Pancreas (tissue), 10 donors: ENCODE measurements at places on chromosomes 1 and 21. TPM values are rescaled to one million over a fixed set of nuclear protein-coding genes. Genes with fewer than 3 reads are reported as not detected.

DNA sequence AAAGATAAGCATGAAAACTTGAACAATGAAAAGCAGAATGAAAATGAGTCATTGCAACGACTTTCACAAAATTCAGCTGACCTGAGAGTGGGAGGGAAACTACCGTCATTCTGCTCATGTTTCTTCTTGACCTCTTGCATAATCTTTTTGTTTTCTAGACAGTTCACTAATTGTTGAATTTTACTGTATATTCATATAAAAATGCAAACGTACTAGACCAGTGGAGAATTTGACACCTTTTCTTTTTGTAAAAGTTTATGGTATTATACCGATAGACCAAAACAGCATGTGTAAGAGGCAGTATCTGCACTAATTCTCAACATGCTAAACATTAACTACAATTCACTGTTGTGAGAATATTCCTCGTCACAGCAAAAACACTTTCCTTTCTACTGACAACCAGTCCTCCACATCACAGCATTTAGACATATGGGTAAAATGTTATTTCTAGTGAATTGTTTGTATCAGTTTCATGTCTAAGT, 137.8 kb downstream of the GREM2 start:
- no peak overlapping the region for H3K4me3 ChIP-seq
- H3K27me3 ChIP-seq, result no peaks in the 10 kb centered on the region
- DNase-seq, result no peak

DNA sequence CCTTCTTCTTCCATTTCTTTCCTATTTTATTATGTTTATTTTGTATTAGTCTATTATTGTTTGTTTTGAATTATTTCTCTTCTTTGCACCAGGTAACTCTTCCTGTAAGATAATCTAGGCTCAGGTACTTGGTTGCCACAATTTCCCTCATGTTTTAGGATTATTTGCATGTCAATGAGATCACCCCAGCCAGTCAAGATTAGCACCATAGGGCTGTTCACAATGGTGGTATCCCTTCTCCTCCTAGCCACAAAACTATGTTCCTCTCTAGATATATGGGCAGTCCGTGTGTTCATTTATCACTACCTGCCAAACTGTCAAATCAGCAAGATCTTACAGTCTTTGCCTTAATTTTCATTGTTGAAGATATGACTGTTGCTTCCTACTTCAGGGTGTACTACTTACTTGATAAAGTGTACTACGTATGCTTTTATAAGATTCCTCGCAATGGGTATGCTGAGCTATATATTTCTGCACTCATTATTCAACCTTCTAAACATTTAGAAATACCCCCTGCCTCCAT, 1536.2 kb downstream of the PLA2G4A start:
- H3K27me3 ChIP-seq, result no peaks in the 10 kb centered on the region
- H3K36me3 ChIP-seq, result no peaks in the 10 kb centered on the region
- H3K27ac ChIP-seq, result no peak overlapping the region
- no peak for DNase-seq
- H3K4me3 ChIP-seq, result no peak overlapping the region
- no peaks in the 10 kb centered on the region for H3K4me1 ChIP-seq

FASLG gene
- total RNA-seq, result 0.12 TPM

DNA sequence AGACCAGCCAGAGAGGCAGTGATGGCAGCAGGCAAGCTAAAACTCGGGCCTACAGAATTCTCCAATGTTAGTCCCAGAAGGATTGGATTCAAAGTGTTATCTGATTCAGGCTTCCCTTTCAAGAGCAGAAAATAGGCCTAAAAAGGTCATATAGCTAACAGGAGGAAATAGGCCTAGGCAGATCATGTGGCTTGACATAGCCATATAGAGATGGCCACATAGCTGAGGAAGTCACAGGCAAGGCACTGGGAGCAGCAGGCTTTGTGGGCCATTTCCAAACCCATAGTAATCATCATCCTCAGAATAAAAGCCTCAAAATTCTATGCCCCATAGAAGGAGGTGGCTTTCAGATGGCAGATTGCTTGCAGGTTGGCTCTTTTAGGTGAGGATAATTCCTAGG, 29.0 kb upstream of the LMO4 start:
- H3K27ac ChIP-seq, result no peak overlapping the region
- no peaks in the 10 kb centered on the region for H3K27me3 ChIP-seq
- no peak for DNase-seq

DNA sequence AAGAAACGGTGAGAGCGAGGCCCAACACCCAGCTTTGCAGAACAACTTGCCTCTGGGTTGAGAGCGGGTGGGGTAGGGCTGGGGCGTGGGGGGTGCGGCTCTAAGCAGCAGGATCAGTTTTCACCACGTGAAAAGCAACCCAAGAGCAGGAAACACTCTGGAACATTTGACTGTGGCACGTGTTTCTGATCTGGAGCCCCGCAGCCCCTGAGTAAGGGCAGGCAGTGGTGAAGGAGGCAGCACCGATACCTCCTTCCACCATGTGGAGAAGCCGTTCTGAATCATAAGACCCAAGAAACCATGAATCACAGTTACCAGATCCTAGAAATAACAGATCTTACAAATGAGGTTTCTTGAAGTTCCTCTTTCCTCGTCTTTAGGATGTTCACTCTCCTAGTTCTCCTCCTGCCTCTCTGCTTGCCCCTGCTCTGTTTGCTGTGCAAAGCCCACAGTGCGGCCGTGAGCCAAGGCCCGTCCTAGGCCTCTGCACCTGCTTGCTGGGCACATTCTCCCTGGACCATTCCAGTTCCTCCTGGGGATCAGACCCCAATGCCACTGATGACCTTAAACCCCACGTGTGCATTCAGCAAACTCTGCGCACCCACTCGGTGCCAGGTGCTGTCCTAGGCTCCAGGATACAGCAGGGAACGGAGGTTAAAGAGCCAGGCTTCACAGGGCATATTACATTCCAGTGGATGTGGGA, 31.9 kb downstream of the SLC1A7 start:
- no peak overlapping the region for H3K27ac ChIP-seq
- no peak overlapping the region for H3K4me3 ChIP-seq
- DNase-seq, result no peak
- no peaks in the 10 kb centered on the region for H3K36me3 ChIP-seq

PRDM2 gene
- 13.8 TPM for total RNA-seq

DNA sequence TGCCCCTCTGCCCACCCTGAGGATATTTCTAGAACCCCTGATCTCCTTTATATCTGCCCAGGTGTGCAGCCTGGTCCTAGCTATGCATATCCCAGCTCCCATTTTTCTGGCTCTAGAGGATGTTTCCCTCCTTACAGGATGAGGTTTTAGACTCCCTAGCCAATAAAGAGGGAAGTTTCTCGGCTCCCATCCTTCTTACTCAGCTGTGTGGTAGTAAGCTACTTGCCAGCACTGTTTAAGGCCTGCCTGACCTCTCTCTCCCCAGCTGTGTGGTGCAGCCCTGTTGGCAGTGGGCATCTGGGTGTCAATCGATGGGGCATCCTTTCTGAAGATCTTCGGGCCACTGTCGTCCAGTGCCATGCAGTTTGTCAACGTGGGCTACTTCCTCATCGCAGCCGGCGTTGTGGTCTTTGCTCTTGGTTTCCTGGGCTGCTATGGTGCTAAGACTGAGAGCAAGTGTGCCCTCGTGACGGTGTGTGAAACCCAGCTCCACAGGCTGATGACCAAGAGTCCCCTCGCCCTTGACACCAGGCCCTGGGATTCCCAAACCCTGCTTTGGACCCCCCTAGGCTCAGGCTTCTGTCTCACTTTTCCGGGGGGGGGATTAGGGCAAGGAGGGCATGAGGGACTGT, 7.8 kb upstream of the P3R3URF start:
- no peak for DNase-seq
- no peak overlapping the region for H3K4me3 ChIP-seq
- H3K36me3 ChIP-seq, result no peaks in the 10 kb centered on the region

AMY1C gene
- total RNA-seq, result 0.12 TPM

GRCh38 chr21:35768187-35768586, 292.1 kb downstream of the SETD4 start:
- no peaks in the 10 kb centered on the region for H3K27me3 ChIP-seq
- H3K27ac ChIP-seq, result no peak overlapping the region
- no peak for DNase-seq
- H3K4me3 ChIP-seq, result no peak overlapping the region
- no peaks in the 10 kb centered on the region for H3K4me1 ChIP-seq

- H3K4me3 ChIP-seq, result no peak overlapping the region
- H3K36me3 ChIP-seq, result no peaks in the 10 kb centered on the region
- no peaks in the 10 kb centered on the region for H3K27me3 ChIP-seq
- H3K27ac ChIP-seq, result peak overlapping the region; percentile 46
- DNase-seq, result peak; percentile 65
- H3K4me1 ChIP-seq, result peaks cover 10% of the 10 kb centered on the region
These were observed 43.3 kb downstream of the PTPRC start for GRCh38 chr1:198681831-198682759.

GNG4 gene
- total RNA-seq, result 7.8 TPM

DNA sequence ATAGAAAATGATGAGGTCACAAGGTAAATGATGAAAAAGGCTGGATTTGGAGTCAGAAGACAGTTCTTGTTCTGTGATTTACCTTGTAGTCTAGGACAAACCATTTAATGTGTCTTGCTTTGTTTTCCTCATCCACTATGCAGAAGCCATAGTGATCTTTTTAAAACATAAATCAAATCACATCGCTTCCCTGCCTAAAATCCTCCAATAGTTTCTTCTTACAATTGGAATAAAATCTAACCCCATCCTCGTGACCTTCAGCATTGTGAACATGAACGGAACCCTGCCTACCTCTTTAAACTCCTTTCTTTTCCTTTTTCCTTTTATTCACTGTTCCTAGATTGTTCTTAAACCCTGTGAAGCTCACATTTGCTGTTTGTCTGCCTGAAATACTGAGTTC, 204.9 kb upstream of the SAMSN1 start:
- no peak overlapping the region for H3K27ac ChIP-seq
- no peaks in the 10 kb centered on the region for H3K27me3 ChIP-seq
- DNase-seq, result no peak
- H3K36me3 ChIP-seq, result no peaks in the 10 kb centered on the region
- H3K4me1 ChIP-seq, result no peaks in the 10 kb centered on the region

GBP4 gene
- 2.6 TPM for total RNA-seq

DNA sequence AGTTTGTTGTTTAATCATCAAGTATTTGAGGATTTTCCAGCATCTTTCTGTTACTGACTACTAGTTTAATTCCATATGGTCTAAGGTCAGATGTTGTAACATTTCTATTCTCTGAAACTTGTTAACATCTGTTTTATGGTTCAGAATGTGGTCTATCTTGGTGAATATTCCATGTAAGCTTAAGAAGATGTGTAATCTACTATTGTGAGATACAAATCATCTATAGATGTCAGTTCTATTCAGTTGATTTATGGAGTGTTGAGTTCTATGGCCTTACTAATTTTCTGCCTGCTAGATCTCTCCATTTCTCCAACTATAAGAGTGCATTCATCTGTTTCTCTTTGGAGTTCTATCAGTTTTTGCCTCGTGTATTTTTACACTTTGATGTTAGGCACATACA, 31.5 kb downstream of the WARS2 start:
- H3K27ac ChIP-seq, result no peak overlapping the region
- H3K36me3 ChIP-seq, result no peaks in the 10 kb centered on the region
- no peak overlapping the region for H3K4me3 ChIP-seq
- H3K4me1 ChIP-seq, result no peaks in the 10 kb centered on the region
- no peak for DNase-seq

PAQR6 gene
- 0.69 TPM for total RNA-seq

TTLL7 gene
- total RNA-seq, result 18.2 TPM

- H3K4me1 ChIP-seq, result no peaks in the 10 kb centered on the region
- no peak for DNase-seq
- H3K27ac ChIP-seq, result no peak overlapping the region
- no peaks in the 10 kb centered on the region for H3K36me3 ChIP-seq
- H3K27me3 ChIP-seq, result no peaks in the 10 kb centered on the region
- no peak overlapping the region for H3K4me3 ChIP-seq
These were observed 997 bp upstream of the PTPN7 start for GRCh38 chr1:202161151-202162046.

CYP4Z1 gene
- total RNA-seq, result 0.29 TPM

- no peak overlapping the region for H3K4me3 ChIP-seq
- H3K4me1 ChIP-seq, result peaks cover 5% of the 10 kb centered on the region
- no peaks in the 10 kb centered on the region for H3K36me3 ChIP-seq
- DNase-seq, result no peak
- no peak overlapping the region for H3K27ac ChIP-seq
These were observed 9.0 kb downstream of the TGFBR3 start for GRCh38 chr1:91876781-91877573.
